Activated CD4-positive, alpha-beta T cell treated with anti-CD3 and anti-CD28 coated beads, Interleukin-2, amount 50 U/mL, for 1 hour (primary cell): ENCODE measurements at places on chromosomes 11 and 22.

DNA sequence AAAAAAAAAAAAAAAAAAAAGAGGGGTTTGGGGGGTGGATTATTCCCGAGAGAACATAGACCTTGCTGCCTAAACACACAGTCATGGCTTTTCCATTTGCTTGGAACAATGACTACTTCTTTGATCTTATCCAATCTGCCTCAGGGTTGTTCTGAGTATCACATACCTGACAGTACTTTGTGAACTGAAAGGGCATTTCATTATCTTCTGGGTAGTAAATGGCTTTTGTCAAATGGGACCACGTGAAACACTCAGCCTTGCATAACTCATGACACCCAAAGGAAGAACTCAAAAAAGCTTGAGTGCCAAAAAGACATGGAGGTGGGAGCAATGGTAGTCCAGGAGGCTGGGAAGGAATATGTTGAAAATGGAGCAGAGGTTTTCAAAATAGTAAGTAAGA is 123.2 kb upstream of the BID start:
- no peak for DNase-seq

DNA sequence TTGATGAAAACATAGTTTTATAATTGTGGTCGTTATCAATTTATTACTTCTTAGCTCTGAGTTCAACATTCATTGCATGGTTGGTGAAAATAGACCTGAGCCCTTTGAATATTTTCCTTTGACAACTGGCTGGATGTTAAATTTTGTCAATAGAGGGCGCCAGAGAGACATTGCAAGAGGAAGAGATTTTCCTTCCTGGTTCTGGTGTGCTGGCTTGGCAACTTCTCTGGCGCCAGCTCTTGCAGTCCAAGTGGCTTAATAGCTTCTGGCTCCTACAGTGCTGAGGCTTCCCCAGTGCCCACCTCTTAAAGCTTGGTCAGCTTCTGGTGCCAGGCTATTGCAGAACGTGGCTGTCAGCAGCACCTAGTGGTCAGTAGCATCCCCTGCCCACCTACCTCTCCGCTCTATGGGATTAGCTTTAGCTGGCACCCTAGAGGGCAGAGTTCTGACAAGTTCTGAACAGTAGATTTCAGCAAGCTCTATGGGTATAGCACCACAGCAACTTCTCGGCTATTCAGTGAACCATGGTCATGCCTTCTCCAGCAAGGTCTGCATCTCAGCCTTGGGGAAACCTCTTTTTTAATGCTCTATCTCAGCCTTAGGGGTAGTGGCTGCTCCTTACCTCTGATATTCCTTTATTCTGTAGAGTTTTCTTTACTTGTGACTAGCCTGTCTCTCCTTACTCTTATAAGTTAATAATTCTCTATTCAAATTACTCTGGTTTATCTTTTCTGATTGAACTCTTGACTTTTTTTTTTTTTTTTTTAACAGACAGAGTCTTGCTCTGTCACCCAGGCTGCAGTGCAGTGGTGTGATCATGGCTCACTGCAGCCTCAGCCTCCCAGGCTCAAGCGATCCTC is 59.4 kb downstream of the ACER3 start:
- DNase-seq = peak; percentile 42

GRCh38 chr11:60282286-60282685 is 1.8 kb downstream of the MS4A4A start:
- DNase-seq = no peak

GRCh38 chr11:35167426-35167954 is 28.5 kb downstream of the CD44 start:
- no peak for DNase-seq

DNA sequence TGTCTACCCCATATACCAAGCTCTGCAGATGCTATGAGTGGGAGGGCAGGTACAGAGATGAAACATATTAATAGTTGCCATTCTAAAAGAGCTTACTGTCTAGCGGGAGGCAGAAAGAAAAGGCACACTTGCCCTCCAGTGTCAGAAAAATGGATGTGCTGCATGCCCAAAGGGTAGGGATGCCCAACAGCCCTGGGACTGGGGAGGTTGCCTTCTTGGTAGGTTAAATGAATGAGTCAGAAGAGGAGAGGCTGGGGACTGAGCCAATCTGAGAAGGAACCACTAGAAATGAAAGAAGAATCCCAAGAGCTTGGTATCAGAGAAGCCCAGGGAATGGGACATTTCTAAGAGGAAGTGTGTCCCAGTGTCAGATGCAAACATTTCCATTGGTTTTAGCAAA is 1.2 kb downstream of the BIRC3 start:
- DNase-seq = peak; percentile 60

GRCh38 chr11:127114035-127114434 is 113.5 kb upstream of the KIRREL3 start:
- DNase-seq = no peak

DNA sequence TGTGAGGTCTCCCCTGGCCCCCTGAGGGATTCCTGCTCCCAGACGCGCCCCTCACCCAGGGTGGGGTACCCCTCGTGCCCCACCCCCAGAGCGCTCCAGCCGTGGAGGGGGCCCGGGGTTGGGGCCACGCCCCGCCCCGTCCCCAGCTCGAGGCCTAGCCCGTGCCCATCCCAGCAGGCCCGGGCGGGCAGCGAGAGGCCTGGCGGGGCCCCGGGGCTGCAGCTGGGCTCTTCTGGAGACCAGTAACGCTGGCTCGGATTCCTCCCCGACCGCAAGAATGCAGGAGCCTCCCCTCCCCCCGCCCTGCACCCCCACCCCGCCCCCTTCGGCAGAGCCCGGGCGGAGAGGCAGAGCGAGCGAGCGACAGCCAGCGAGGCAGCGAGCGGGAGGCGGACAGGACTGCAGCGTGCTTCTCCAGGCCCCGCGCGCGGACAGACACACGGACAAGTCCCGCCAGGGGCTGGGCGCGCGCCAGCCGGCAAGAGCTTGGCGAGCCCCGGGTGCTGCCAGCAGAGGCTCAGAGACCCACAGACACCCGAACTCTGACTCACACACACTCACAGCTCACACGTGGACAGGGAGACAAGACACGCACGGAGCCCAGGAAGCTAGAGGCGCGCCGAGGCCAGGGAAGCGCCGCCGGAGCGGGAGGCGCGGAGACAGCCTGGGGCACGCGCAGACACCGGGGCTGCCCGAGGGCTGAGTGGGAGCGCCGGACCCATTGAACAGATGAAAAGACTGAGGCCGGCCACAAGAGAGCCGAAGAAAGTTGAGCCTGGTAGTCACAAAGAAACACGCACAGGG is 15.2 kb downstream of the BCL9L start:
- peak; percentile 60 for DNase-seq

DNA sequence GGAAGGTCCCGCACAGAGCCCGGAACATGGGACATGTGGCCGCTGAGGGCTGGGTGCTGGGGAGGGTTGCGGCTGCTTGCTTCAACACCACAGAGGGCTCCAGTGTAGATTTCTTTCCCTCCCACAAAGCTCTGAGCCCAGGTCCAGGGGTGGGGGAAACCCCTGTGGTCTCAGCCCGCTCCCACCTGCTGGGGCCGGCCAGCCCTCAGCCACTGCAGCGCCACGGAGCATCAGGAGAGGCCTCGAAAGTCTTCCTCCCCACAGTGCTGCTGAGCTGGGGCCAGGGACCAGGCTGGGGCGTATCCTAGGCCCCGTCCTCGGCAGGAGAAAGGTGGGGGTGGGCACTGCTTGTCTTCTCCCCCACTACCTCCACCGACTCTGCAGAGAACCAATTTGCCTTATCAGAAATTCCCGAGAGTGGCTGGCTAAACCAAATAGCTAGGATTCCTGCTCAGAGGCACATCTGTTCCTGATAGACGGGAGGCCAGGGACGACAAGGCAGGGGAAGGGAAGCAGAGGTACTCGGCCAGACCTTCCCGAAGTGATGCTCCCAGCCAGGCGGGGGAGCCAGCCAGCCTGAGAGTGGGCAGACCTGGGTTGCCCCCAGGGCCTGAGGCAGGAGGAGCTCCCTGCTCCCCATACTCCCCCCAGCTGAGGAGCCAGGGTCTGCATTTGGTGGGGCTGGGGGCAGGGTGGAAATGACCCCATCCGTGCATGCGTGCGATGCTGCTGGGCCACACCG is 18.7 kb downstream of the IGF2 start:
- DNase-seq = no peak
